ENCODE measurements at places on chromosomes 13 and 19.

- DNase-seq = no peak
Observed at GRCh38 chr19:31944326-31944725, 401.1 kb upstream of the ZNF507 start.

GRCh38 chr13:45301263-45301662 is 39.7 kb downstream of the TPT1 start:
- DNase-seq = no peak

- DNase-seq = no peak
Observed at GRCh38 chr19:50162988-50163387, at the start of gene IZUMO2. Gene IZUMO2, minus strand, starts transcription at chr19:50163281. Its CDS starts 87 bp downstream, at chr19:50163194.

- no peak for DNase-seq
Observed at GRCh38 chr13:51349016-51349415, 9.5 kb downstream of the SERPINE3 start.

- no peak for DNase-seq
Observed at GRCh38 chr13:50584856-50585580, 258.5 kb downstream of the DLEU7 start.

DNA sequence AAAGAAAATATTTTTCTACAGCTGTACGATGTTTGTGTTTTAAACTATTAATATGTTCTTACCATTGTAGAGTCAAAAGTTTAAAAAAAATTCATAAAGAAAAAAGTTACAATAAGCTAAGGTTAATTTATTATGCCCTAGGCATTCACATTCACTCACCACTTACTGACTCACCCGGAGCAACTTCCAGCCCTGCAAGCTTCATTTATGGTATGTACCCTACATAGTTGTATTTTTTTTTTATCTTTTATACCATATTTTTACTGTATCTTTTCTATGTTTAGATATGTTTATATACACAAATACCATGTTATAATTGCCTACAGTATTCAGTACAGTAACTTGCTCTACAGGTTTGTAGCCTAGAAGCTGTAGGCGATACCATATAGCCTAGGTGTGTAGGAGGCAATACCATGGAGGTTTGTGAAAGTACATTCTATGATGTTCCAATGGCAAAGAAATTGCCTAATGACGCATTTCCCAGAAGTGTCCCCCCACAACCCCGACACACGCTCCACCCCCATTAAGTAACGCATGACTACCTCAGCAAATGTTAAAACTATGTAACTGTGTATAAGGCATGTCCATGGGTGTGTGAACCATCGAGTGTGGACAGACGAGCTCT is 60.4 kb downstream of the SLITRK6 start:
- no peak for DNase-seq

GRCh38 chr13:33932769-33933406 is 114.9 kb downstream of the RFC3 start:
- DNase-seq = no peak

DNA sequence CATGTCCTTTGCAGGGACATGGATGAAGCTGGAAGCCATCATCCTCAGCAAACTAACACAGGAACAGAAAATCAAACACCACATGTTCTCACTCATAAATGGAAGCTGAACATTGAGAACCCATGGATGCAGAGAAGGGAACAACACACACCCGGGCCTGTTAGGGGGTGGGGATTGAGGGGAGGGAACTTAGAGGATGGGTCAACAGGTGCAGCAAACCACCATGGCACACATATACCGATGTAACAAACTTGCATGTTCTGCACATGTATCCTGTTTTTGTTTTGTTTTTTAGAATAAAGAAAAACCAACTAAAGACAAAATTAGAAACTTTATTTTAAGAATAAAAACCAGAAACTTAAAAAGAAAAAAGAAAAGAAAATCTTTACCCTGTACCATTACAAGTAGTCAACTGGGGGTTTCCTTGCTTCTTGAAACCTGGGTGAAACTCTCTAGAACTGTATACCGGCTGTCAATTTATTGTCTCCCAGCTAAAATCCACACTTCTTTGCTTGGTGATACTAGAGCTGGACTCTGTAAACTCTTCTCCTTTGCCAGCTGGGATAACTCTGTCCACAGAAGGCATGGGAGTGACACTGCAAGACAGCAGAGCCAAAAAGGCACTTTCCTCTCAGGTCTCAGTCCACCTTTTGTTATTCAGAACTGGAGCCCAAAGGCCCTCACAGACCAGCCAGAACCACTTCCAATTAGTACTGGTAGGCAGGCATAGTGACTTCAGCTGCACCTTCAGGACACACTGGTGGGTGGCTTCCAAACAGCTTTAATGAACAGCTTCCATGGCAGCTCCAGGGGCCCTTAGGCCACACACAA is 9.0 kb downstream of the MICU2 start:
- DNase-seq = no peak

DNA sequence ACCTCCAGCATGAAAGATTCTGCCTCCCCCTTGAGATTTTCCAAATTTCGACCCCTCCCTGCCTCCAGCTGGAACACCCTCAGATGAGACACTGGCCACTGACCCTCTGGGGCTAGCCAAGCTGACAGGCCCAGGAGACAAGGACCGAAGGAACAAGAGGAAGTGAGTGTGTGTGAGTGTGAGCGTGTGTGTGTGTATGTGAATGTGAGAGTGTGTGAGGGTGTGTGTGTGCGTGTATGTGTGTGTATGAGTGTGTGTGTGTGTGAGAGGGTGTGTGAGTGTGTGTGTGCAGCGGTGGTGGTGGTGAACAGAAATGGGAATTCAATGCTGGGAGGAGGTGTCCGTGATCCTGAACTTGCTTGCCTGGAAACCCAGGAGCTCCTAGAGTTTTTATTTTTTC is 13.8 kb downstream of the HRC start:
- DNase-seq = no peak

GRCh38 chr19:4576016-4576933 is 16.8 kb upstream of the SEMA6B start:
- DNase-seq = no peak

DNA sequence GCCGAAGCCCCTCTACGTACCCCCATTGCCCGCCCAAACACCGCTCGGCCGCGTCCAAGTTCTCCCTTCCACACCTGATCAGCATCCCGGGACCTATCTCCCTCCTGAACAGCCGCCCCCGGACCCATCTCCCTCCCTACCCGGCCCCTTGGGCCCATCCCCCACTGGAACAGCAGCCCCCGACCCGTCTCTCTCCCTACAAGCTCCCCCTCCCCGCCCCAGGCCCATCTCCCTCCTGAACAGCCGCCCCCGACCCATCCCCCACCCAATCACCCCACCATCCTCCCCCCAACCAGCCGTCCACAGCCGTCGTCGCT is 610 bp downstream of the ZSCAN1 start:
- no peak for DNase-seq

DNA sequence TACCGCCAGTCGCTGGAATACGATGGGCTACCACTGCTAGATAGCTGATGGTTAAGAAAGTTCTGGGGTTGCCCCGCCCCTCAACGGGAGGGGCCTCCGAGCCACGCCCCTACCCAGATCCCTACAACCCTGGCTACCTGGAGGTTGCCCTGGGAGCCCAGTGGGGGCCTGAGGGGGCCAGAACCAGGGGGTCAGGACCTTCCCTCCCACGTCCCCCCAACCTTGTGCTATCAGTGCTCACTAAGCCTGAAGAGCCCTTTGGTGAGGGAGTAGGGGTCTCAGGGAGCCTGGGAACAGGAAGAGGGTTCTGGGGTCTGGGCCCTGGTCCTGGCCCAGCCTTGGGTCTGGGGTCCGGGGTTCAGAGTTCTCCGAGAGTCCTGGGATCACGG is 8.9 kb downstream of the OCEL1 start:
- DNase-seq = peak; percentile 27

GRCh38 chr19:46639358-46640182 is 3.6 kb upstream of the GNG8 start:
- no peak for DNase-seq

DNA sequence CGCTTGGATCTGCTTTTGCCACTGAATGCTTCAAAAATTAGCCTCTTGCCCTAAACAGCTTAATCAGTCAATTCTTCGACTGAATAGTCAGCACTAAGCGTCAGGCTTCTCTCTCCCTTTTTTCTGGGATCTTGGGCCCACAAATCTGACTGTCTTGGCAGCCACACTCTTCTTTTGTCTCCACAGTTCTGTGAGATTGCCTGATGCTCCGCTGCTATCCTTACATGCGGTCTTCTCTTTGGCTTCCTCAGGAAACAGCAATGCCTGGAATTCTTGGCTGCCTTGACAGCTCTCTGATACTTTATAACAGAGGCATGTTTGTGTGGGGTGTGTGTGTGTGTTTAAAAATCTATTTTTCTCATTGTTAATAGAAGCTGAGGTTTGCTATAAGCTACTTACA is 32.6 kb downstream of the ERCC5 start:
- DNase-seq = no peak

DNA sequence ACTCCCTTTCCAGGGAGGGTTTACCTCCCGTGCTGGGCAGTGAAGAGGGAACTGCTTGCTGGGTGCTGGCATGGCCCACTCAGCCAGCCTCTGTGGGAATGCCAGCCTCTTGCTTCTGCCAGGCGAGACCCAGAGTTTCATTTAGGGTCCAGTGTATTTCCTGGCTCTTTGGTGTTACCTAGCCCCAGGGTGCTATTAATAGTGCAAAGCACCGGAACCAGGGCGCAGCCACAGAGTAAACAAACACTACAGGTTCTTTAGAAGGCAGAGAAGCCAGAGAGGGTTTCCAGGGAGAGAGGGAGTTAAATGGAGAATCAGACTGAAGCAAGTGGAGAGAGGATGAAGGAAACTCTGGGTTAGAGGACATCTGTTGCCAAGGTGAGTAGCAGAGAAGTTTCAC is 74.9 kb upstream of the SPATA13 start:
- no peak for DNase-seq

DNA sequence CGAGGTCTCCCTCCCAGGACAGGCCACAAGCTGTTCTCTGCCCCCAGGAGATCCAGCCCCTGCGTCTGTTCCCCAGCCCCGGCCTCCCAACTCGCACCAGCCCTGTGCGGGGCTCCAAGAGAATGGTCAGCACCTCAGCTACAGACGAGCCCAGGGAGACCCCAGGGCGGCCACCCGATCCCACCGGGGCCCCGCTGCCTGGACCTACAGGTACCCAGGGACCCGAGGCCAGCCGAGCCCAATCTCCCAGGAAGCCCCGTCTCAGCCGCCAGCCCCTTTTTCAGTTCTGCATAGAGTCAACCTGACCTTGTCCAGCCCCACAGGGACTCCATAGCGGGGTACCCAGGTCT is 5.9 kb downstream of the PNPLA6 start:
- no peak for DNase-seq

GRCh38 chr13:44969551-44970484 is 19.5 kb downstream of the NUFIP1 start:
- DNase-seq = no peak

- DNase-seq = no peak
Observed at GRCh38 chr13:53066411-53066810, 37.8 kb downstream of the OLFM4 start.

DNA sequence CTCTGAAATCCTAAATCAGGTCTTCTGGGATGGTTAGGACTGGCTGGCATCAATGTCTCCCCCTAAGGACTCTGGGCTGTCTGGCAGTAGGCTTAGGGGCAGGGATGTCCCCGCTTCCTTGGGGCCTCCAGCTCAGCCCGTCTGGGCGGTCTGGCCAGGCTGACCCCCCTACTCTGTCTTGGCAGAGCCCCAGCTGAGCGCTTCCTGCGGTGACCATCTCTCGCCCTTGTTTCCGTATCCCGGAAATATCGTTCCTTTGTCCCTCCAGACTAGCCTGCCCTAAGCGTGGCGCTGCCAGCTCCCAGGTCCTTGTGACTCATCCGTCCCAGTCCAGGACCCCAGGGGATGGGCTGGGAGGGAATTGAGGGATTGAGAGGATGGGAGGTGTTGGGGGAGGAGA is 11.3 kb downstream of the GTPBP3 start:
- no peak for DNase-seq

- DNase-seq = no peak
Observed at GRCh38 chr13:46757640-46758039, 39.3 kb downstream of the ESD start.

DNA sequence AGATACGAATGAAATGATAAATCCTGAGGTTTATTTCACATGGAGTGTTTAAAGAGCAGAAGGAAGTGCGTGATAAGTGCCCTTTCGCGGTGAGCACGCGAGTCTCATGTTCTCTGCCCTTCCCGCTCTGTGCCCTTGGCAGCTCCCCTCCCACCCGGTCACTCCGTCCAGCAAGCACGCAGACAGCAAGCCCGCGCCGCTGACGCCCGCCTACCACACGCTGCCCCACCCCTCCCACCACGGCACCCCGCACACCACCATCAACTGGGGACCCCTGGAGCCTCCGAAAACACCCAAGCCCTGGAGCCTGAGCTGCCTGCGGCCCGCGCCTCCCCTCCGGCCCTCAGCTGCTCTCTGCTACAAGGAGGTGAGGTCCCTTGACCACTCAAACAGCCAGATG is 37.4 kb upstream of the TEX29 start:
- DNase-seq = no peak

DNA sequence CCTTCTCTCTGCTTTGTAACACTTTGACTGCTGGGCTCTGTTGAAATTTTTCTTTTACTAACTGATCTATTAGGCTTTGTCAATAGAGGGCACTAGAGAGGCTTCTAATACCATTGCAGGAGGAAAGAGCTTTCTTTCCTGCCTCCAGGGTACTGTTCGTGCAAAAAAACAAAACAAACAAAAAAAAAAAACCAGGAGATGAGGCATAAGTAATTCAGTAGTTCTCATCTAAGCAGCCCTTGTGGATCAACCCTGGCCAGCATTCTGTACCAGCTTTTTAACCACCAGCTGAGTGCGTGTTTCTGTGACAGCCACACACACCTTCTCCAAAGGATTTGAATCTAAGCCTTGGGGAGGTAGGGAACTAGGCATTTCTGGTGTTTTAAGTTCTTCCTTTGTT is 1707.6 kb upstream of the SLC10A2 start:
- peak; percentile 50 for DNase-seq

GRCh38 chr13:74732736-74733385 is 598.7 kb upstream of the KLF12 start:
- DNase-seq = no peak

DNA sequence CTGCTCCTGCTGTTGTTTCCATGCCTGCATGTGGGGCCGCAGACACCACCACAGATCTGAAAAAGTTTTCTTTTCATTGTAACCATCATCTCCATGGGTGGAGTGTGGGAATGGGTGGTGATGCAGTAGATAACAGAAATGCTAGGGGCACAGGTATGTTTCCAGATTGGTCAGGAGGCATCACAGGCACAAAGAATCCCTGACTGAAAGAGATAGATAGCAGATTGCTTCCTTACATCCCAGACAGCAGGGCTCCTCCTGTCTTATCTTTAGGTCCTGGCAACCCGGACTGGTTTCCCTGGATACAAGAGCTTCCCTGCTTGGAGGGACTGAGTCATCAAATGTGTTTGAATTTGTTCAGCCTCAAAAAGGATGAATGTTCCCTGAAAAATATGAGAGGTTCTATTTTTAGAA is 1937.6 kb downstream of the PCDH9 start:
- no peak for DNase-seq

GRCh38 chr13:48493066-48493765 is 39.7 kb downstream of the RCBTB2 start:
- no peak for DNase-seq

- no peak for DNase-seq
Observed at GRCh38 chr13:44171156-44171555, 202.5 kb upstream of the SERP2 start.

- peak; percentile 48 for DNase-seq
Observed at GRCh38 chr19:1455336-1456120, 5.6 kb downstream of the APC2 start.

Measured in NCI-H1436 (cell line).